ENCODE measurements at places on chromosomes 13 and 19.

- DNase-seq = no peak
Observed at GRCh38 chr13:30873499-30873898, 32.6 kb upstream of the MEDAG start.

DNA sequence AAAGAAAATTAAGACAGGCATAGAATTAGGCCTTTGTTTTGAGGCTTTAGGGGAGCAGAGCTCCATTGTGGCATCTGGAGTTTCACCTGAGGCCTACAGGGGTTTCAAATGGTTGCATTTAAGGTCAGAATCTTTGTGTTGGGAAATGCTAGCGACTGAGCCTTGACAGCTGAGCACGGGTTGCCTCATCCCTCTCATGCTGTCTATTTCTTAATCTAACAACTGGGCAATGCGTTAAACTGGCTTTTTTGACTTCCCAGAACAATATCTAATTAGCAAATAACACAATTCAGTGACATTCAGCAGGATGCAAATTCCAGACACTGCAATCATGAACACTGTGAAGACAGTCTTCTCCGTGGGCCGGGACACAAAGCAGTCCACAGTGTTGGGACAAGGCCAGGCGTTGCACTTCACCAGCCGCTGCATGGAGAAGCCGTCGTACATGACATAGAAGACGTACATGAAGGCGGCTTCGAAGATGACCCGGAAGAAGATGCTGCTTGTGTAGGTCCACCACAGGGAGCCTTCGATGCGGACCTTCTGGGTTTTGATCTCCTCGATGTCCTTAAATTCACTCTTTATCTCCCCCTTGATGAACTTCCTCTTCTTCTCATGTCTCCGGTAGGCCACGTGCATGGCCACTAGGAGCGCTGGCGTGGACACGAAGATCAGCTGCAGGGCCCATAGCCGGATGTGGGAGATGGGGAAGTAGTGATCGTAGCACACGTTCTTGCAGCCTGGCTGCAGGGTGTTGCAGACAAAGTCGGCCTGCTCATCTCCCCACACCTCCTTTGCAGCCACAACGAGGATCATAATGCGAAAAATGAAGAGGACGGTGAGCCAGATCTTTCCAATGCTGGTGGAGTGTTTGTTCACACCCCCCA is 3.8 kb downstream of the GJB2 start:
- DNase-seq = no peak

GRCh38 chr19:3556978-3557460 is 367 bp downstream of the MFSD12 start:
- no peak for DNase-seq

DNA sequence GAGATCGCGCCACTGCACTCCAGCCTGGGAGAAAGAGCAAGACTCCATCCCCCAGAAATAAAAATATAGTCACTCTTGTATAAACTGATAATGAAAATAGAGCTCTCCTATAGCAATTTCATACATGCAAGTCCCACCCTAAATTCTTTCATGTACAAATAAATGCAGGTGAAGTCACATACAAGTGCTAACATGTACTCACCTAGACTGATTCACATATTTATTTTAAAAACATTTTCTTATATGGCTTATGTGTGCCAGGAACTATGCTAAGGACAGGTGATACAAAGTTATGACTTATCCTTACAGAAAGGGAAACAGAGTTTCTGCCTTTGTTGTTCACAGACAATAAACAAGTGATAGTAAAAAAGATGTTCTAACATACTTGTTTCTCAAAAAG is 32.0 kb downstream of the USP12 start:
- no peak for DNase-seq

DNA sequence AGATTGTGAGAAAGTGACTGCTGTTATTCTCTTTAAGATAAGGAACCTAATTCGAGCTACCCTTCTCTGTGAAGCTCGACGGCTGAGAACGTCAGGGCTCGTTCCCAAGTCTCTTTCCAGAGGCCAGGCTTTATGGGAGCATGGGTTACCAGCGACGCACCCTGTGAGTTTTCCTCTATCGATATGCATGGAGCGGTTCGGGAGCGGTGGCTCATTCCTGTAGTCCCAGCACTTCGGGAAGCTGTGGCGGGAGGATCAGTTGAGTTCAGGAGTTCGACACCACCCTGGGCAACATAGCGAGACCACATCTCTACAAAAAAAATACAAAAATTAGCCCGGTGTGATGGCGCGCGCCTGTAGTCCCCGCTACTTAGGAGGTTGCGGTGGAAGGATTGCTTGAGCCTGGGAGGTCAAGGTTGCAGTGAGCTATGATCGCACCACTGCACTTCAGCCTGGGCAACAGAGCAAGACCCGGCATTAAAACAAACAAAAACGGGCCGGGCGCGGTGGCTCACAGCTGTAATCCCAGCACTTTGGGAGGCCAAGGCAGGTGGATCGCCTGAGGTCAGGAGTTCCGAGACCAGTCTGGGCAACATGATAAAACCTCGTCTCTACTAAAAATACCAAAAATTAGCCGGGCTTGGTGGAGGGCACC is 681 bp upstream of the ZNF606 start:
- DNase-seq = no peak
